ENCODE measurements at places on chromosomes 4 and X.
A peak's percentile ranks its signal among the peaks of the same experiment; 100 is the strongest.

DNA sequence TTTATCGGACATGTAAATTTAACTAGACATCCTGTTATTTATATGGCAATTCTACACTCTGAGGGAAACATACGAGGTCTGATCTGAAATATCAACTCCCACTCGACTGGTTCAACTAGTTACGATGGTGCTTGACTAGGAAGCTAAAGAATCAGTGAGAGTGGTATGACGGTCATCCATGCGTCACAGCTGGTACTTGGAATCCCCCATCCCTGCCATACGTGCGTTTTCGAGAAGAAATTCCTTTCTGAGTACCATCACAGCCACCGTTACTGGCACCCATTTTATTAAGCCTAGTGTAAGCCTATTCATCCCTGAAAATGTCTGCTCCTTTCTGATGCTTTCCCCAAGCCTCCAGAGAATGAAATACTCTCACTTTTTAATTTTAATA lies 695 bp upstream of the PIGA start:
- peak; percentile 3 for DNase-seq

GRCh38 chr4:7005571-7005970 lies 37.6 kb upstream of the TADA2B start:
- DNase-seq, result no peak

DNA sequence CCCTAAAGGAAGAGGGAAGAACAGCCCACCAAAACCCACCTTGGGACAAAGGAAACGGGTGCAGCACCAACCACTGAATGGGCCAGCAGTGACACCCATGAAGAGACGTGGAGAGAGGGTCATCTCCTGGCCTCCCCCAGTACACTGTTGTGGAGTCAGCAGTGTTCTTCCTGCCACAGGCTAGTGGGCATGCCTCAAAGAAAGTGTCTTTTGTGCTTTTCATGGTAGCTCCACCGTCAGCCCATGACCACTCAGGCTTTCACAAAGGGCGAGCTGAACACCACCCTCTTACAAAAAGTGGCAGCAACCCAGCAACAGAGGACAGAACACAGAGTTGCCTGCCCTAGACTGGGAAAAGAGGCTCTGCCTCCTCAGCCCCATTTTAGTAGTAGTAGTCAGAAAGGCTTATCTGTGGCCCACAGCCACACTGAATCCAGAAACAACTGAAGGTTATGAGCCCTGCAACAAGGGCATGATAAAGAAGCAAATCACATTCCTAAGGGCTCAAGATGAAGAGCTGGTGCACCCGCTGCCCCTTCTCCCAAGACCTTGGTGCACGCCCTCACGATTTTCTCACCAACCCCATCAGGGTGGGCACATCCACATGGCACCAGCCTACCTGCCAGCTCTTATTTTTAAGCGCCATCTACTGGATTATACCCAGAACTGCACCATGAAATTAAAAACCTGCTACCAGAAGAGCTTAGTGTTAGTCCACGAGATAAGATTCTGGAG lies 53.1 kb downstream of the RAB28 start:
- no peak for DNase-seq

- DNase-seq, result no peak
These were observed 14.3 kb downstream of the SMARCAD1 start for GRCh38 chr4:94221916-94222315.

All from LoVo (cell line).